ENCODE measurements at places on chromosomes 2 and 18. TPM values are rescaled to one million over a fixed set of nuclear protein-coding genes. Genes with fewer than 3 reads are reported as not detected.

TMEFF2 gene
- not detected for total RNA-seq

DNA sequence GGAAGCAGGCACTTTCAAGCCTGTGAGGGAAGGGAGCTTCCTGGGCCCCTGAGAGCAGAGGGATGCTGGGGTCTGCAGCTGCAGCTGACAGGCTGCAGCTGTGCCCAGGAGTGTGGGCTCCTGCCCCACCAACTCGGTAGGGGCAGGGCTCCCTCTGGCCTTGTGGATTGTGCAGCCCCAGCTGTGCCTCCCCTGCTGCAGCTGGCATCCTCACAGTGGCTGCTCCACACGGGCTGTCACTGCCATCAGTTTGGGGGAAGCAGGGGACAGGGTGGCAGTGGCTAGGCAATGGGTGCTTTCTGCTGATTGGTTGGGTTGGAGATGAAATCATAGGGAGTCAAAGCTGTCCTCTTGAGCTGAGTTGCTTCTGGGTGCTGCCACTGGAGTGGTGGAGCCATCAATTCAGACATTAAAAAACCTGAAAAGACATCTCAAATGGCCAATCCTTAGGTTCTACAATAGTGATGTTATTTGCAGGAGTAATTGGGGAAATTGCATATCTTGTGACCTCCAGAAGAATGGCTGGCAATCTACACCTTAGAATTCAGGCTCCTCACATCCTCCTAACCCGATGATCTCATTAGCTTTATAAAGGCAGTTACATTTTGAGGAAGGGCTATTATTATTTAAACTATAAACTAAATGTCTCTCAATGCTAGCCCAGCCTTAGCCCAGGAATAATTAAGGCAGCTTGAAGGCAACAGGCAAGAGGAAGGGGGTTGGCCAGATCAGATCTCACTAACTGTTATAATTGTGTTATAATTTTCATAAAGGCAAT lies 41.3 kb downstream of the FAM171B start:
- DNase-seq: no peak

GRCh38 chr2:223365158-223365679 lies 236.9 kb downstream of the SCG2 start:
- no peak for DNase-seq

UGT1A3 gene
- 0.11 TPM for total RNA-seq

MAP2 gene
- not detected for total RNA-seq

DNA sequence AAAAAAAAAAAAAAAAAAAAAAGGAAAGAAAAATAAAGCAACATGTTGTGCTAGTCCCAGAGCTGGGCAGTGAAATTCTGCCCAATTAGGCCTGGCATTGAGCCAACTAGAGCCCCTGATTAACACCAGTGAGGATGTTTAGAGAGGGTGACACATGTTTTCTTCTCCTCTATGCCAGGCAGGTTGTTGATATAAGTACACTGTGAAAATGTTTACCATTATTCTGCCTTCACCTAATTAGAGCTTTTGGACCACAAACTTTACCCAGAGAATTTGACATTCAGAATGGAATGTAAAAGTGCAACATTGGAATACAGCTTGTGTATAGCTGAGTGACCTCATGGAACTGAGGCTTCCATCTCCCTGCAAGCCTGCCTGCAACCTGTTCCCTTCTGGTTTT lies 95.9 kb upstream of the MSH2 start:
- DNase-seq: no peak

DNA sequence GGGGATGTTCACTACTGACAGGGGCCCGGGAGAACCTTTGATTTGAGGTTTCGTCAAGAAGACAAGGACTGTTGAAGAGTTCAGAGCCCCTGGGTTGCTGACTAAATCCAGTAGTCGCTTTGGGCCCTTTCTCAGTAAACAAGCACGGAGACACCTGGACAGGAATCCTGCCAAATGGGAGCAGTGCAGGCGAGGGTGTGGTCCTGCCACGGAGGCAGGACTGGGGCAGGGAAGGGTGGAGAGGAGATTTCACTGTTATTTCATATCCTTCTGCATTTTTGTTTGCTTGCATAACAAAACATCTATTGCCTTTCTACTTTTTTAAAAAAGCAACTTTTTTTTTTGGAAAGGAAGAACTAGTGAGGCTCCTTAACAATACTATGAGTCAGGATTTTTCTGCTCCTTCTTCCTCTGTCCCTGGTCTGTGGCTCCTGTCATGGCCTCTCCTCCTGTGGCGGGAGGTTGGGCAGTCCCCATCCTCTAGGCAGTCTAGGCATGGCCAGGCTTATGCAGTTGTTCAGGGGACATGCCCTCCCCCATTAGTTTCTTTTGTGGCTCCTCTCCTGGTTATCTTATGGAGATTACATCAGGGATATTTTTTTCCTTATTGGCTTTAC lies 57.7 kb downstream of the ARHGEF4 start:
- no peak for DNase-seq

DNA sequence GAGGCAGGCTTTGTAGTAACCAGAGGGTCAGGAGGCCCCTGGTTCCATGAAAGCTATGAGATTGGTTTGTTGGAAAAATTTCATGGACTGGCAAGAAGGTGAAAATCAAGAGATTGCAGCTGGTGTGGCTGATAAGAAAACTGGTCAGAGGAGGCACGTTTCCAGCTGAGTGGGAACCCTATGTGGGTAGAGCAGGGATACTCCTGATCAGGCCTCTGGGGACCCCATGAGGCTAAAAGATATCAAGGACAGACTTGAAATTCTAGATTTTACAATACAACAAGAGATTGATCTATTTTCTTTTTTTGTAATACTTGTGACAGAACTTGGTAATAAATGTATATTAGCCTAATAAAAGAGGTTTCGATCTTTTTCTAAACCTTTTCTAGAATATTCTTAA lies 1615.1 kb downstream of the DPP10 start:
- no peak for DNase-seq

DNA sequence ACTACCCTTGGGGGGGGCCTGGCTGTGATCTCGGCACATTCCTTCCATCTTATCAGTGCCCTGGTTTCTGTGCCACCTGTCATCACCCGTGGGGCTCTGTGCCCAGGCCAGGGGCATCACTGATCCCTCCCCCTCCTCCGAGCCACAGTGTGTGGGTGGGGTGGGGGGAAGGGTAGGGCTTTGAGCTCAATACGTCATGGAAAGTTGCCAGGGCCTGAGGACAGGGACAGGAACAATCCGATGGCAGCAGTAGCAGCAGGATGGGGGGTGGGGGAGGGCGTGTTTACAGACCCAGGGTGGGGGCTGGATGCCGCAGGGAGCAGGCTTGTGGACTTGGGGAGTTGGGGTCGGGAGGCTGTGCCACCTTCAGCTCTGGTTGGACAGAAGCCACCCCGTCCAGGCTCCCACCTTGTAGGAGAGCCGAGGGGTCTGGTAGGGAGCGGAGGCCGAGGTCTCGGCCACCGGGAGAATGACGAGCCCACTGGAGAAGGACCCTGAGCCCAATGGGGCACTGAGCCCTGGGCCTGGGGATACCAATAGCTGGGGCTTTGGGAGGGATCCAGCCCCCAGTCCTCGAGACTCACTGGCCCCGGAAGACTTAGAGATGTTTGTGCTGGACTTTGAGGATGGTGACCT lies 3.5 kb downstream of the SLC4A3 start:
- DNase-seq: no peak

- no peak for DNase-seq
Measured at GRCh38 chr2:113226462-113226861, 52.3 kb downstream of the PAX8 start.

DNA sequence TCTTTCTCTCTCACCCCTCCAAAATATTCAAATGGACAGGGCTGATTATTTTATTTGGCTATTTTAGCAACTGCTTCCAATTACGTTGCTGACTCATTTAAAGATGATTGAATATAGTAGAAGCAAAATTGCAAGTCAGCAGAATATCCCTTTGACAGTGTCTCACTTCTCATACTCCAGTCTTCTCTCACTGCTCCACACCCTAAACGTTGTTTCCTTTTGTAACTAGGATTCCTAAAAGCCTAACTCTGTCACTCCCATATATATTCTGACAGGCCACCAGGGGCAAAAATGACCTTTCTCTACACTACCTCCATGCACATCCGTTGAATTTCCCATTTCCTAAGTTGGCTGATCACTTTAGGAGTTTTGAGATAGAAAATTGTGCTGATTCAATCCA lies 351.1 kb downstream of the RND3 start:
- no peak for DNase-seq

- DNase-seq: no peak
Measured at GRCh38 chr2:234095301-234095700, 44.8 kb downstream of the SPP2 start.

DOCK10 gene
- not detected for total RNA-seq

DNA sequence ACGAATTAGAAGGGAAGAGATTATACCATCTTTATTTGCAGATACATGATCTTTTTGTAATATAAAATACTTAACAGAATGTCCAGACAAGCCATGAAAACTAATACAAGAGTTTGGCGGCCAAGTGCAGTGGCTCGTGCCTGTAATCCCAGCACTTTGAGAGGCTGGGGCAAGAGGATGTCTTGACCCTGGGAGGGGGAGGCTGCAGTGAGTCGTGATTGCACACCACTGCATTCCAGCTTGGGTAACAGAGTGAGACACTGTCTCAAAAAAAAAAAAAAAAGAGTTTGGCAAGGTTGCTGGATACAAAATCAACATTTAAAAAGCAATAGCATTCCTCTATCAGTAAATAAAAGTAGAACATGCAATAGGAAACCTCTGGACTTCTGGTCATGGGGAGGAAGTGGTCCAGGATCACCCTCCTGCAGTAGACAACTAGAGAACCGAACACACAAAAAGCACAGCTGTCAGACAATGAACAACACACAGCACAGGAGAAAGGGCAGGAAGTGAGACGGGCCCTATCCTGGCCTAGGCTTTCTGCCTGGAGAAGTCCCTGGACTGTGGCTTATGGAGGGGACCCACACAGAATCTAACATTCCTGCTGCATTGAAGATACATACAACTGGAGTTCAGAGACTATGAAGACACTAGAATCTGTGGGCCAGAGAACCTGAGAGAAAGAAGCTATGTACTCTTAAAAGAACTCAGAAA lies 118.9 kb upstream of the ARL4C start:
- DNase-seq: peak; percentile 33

RBM45 gene
- total RNA-seq: 25.2 TPM

GRCh38 chr2:171878481-171878993 lies 15.5 kb downstream of the SLC25A12 start:
- DNase-seq: peak; percentile 56

- DNase-seq: no peak
Measured at GRCh38 chr18:55317864-55318263, 270.1 kb downstream of the TCF4 start.

AFF3 gene
- not detected for total RNA-seq

- no peak for DNase-seq
Measured at GRCh38 chr18:34864836-34865497, 154.9 kb downstream of the DTNA start.

BCL11A gene
- not detected for total RNA-seq

SLC4A5 gene
- total RNA-seq: not detected

Measured in HepG2 (cell line).